Stimulated activated CD8-positive, alpha-beta memory T cell treated with anti-CD3 and anti-CD28 coated beads, Interleukin-4, amount 100 ng/mL, for 48 hours (primary cell): ENCODE measurements at places on chromosomes 2 and 18.

DNA sequence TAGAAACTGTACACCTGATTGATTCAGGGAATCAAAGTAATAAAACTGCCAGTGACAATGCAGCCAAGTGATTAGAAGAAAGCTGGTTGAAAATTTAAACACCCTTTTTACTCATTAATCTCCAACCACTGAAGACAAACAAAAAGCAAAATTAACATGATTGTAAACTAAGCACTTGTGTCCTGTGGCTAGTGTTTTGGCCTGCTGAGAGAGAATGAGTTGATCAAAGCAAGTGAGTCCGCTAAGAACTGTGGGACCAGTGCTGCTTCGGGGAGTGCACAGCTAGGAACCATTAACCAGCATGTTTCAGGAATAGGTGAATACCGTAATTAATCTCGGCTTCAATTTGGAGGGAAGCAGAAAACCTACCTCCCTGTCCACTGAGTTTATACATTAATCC, 13.6 kb upstream of the PAPOLG start:
- no peak for DNase-seq

DNA sequence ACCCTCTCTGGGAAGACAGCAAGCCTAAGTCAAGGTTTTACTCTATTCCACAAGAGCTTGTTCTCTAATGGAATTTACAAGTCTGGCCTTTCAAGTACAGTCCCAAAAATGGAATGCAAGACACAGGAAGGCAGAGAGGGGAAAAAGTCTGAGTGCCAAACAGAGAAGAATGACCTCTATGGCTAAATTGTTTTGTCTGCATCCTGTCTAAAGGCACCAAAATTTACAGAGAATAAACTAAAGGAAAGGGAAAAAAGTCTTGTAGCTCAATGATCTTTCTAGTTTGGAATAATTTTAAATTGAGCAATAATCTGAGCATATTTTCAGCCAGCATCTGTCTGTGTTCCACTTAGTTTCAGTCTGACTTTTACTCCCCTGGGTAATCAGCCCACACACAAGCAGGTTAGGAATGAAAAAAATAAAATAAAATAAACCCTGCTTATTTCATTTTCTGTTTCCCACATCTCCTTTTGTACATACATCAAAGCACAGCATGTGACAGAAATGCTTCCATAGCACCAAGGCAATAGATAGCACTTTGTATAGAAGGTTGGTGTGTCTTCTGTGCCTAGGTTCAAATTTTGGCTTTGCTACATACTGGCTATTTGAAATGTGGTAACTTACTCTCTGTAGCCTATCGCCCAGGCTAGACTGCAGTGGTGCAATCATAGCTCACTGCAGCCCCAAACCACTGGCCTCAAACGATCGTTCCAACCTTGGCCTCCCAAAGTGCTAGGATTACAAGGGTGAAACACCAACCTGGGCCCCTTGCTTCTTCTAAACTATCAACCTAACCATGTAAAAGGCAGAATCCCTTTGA, 105.1 kb downstream of the SLC8A1 start:
- DNase-seq, result no peak

GRCh38 chr2:233289648-233290047, 18.0 kb upstream of the SAG start:
- DNase-seq, result no peak

- DNase-seq, result no peak
Observed at GRCh38 chr2:193251909-193252308, 1057.2 kb upstream of the TMEFF2 start.
